ENCODE measurements at places on chromosomes 11 and 22.

- no peak for DNase-seq
- H3K4me3 ChIP-seq, result no peak overlapping the region
- no peaks in the 10 kb centered on the region for H3K4me1 ChIP-seq
These were observed 50.4 kb upstream of the RBFOX2 start for GRCh38 chr22:36079041-36079440.

DNA sequence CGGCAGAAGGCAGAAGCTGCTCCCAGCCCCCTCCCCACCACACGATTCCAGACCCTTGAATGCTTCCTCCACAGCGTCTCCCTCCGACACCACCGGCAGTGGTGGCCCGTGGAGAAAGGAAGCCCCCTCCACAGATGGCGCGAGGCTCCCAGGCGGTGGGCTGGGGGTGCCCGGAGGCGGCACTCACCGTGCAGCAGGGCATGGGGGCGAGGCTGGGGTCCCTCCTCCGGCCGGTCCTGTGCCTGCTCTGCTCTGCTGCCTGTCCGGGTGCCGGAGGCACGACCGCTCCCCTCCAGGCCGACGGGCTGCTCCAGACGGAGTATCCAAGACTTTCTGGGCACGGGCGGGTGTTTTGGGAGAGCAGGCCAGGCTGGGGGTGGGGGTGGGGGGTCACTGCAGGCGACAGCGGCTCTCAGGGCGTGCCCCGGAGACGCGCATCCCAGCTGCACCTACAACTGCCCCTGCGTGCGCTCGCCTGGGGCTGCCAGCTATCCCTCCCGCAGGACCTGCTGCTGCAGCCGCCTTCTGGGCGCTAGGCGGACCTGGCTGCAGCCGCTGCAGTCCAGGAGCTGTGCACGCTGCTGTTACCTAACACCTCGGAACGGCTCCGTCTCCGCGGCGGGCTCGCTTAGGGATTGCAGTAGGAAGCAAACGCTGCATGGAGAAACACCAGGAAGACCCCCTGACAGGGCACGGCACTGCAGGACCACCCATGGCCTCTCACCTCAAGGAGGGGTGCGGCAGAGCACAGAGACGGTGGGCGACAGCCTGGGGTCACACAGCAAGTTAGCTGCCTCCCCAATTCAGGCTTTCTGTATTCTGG, 15.2 kb downstream of the MRGPRG start:
- no peaks in the 10 kb centered on the region for H3K36me3 ChIP-seq
- DNase-seq, result no peak
- H3K27me3 ChIP-seq, result no peaks in the 10 kb centered on the region
- no peak overlapping the region for H3K4me3 ChIP-seq

GRCh38 chr11:23103416-23103815, 243.1 kb upstream of the CCDC179 start:
- no peaks in the 10 kb centered on the region for H3K36me3 ChIP-seq
- H3K27me3 ChIP-seq, result no peaks in the 10 kb centered on the region
- H3K4me3 ChIP-seq, result no peak overlapping the region
- no peaks in the 10 kb centered on the region for H3K4me1 ChIP-seq
- no peak for DNase-seq

DNA sequence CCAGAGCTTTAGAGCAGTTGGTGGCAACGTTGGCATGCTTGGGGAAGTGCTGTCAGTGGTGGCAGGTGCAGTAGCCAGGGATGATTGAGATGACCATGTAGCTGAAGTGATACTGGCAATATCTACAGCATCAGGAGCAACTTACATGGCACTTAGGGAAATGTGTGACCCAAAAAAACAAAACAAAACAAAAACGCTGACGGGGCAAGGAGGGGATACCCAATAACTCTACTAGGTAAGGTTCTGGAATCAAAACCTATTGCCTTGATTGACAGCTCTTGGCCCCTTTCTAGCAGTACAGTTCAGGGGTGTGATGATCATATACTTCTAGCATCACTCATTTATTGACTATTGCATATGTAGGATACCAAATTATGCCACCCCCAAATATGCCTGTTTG, 312.6 kb downstream of the AASDHPPT start:
- no peak overlapping the region for H3K4me3 ChIP-seq
- H3K27me3 ChIP-seq, result no peaks in the 10 kb centered on the region
- no peak overlapping the region for H3K27ac ChIP-seq
- no peak for DNase-seq

GRCh38 chr22:38655519-38656255, 505 bp downstream of the FAM227A start:
- no peak for DNase-seq
- no peaks in the 10 kb centered on the region for H3K27me3 ChIP-seq
- peak overlapping the region; percentile 96 for H3K27ac ChIP-seq
- H3K4me1 ChIP-seq, result peaks cover 12% of the 10 kb centered on the region
- peak overlapping the region; percentile 88 for H3K4me3 ChIP-seq

DNA sequence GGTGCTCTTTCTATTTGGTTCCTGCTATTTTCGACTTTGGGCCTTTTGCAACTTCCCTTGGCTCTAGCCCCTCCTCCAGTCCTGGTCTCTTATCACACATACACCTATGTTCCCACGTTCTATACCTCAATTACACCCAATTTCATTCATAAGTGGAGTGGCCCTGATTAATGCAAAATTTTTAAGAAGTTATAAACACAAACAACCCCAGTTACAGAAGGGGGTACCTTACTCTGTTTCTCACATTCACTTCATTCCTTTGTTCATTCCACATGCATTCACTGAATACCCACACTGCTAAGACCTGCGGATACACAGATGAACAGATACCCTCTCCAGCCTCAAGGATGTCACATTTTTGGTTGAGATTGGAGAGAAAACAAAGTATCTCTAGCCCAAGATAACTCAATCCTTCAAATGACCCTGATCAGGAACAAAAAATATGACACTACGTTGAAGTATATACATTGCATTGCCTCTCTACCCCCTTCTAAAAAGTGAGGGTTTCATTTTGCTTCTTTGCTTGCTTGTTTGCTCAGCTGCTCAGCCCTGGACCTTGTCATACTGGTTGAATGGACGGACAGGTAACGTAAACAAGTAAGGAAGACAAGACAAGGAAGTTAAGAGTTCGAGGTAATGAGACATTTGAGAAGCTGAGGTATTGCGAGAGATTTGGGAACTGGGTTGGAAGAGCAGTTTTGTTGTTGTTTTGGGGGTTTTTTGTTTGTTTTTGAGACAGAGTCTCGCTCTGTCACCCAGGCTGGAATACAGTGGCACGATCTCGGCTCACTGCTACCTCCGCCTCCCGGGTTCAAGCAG, 3.6 kb upstream of the VPS37C start:
- H3K4me1 ChIP-seq, result peaks cover 24% of the 10 kb centered on the region
- H3K27me3 ChIP-seq, result no peaks in the 10 kb centered on the region
- no peak for DNase-seq
- H3K36me3 ChIP-seq, result no peaks in the 10 kb centered on the region

- H3K4me1 ChIP-seq, result no peaks in the 10 kb centered on the region
- no peak overlapping the region for H3K27ac ChIP-seq
- H3K27me3 ChIP-seq, result no peaks in the 10 kb centered on the region
- H3K4me3 ChIP-seq, result no peak overlapping the region
- no peaks in the 10 kb centered on the region for H3K36me3 ChIP-seq
These were observed 15.6 kb downstream of the TMEM184B start for GRCh38 chr22:38257181-38257580.

DNA sequence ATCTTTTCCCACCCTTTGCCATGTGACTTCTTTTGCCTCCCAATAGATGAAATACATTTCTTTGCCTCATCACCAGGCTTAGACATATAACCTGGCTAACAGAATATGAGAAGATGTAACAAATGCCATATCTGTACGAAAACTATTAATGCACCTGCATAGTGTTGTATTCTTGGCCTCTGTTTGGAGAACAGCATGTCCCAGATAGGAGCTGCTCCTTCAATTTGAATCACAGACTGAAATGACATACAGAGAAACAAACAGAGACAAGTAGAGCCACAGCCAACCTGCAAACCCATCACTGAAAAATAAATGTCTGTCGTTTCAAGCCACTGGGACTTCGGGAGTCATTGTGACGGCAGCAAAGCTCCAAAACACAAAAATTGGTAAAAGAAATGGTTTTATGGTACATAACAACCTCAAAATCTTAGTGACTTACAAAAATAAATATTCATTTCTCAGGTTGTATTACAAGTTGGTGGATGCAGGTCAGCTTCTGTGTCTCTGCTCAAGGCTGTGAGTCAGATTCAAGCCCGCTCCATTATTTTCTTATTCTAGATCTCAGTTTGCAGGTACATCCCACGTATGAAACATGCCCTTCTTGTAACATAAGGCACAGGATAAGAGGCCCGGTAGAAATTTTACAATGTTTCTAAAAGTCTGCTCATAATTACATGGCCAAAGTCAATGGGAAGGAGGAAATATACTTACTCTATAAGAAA, 171.3 kb upstream of the SOX6 start:
- H3K27ac ChIP-seq, result no peak overlapping the region
- DNase-seq, result no peak

- H3K27me3 ChIP-seq, result no peaks in the 10 kb centered on the region
- H3K4me1 ChIP-seq, result no peaks in the 10 kb centered on the region
- H3K27ac ChIP-seq, result no peak overlapping the region
These were observed 16.2 kb upstream of the EIF4G2 start for GRCh38 chr11:10824888-10825287.

DNA sequence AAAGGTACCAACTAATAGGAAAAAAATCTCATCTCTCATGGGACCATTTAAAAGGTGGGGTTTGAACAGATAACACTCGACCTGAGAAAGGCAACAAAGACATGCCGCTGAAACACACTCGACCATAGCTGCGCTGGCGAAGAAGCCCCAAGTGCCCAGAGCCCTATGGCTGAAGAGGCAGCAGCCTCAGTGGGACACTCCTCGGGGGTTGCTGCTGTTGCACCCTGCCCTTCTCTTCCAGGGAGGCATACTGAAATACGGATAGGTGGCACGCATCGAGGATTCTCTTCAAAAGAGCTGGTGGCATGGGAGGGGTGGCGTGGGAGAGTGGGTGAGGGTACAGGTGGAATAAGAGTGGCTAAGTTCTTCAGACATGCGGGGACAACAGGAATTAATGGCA, 18.5 kb upstream of the PHLDA2 start:
- H3K4me3 ChIP-seq, result no peak overlapping the region
- no peak overlapping the region for H3K27ac ChIP-seq
- H3K36me3 ChIP-seq, result peaks cover 54% of the 10 kb centered on the region
- no peak for DNase-seq

DNA sequence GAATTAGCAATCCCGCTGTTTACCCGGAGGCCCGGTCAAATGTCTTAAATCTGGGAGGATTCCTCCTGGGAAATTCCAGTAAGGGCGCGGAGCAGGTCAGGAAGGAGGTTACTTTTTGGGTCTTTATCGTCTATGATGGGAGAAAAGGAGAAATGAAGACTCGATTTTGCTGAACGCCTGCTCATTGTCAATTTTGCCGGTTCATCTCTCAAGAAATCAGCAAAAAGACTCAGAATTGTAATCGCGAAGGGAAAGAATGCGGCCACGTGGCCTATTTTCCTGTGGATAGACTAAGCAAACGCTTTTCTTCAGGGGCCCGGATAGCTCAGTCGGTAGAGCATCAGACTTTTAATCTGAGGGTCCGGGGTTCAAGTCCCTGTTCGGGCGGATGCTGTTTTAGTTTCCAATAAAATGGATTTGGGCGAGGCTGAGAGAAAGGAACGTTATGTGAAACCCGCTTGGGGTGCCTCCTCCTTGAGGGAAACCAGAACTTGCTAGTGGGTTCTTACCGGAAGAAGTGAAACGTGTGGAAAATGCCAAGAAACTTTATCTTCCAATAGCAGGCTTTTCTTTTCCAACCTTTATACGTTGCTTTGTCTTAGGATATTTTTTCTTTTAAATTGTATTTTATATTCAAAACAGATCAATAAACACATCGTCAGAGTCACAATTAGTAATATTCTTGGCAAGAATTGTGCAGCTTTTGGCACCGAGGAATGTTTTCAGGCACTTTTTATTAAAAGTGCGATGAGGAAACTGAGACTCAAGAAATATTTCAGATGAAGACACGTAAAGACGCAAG, 45.0 kb downstream of the OR4D9 start:
- no peaks in the 10 kb centered on the region for H3K36me3 ChIP-seq
- H3K27ac ChIP-seq, result peak overlapping the region; percentile 17
- H3K4me1 ChIP-seq, result peaks cover 44% of the 10 kb centered on the region
- peak; percentile 43 for DNase-seq

GRCh38 chr22:46373159-46373558, 37.6 kb downstream of the TRMU start:
- no peak overlapping the region for H3K4me3 ChIP-seq
- H3K27ac ChIP-seq, result no peak overlapping the region
- H3K27me3 ChIP-seq, result no peaks in the 10 kb centered on the region
- peaks cover 46% of the 10 kb centered on the region for H3K4me1 ChIP-seq
- no peaks in the 10 kb centered on the region for H3K36me3 ChIP-seq
- DNase-seq, result peak; percentile 29

DNA sequence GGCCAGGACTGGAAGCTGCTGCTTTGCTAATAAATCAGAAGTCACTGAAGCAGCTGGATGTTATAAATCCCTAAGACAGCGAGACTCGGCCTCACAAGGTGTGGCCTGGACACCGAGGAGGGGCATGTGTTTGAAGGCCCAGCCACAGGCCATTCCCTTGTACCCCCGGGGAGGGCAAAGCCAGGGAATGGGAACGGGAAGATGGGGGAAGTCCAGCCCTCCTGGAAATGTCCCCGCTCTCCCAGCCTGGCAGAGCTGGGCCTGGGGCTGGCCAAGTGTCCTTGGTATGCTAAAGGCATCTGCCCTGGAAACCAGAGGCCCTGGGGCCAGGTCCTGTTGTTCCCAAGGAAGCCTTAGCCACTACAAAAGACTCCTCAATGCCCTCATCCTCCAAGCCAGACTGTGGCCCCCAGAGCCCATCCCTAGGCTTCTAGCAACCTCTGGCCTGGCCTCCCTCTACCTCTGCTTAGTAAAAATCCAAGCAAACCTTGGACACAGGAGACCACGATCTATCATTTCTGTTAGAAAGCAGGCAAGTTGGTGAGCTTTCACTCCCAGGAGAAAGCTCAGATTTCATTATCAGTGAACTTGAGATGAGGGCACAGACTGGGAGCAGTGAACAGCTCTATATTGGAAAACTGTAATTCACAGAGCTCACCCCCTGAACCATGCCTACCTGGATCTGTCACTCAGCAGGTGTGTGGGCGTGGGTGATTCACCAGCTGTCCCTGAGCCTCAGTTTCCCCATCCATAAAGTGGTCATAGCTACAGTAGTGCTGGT, 11.0 kb downstream of the CHST1 start:
- no peaks in the 10 kb centered on the region for H3K27me3 ChIP-seq
- H3K4me1 ChIP-seq, result no peaks in the 10 kb centered on the region
- H3K4me3 ChIP-seq, result no peak overlapping the region
- H3K27ac ChIP-seq, result no peak overlapping the region

DNA sequence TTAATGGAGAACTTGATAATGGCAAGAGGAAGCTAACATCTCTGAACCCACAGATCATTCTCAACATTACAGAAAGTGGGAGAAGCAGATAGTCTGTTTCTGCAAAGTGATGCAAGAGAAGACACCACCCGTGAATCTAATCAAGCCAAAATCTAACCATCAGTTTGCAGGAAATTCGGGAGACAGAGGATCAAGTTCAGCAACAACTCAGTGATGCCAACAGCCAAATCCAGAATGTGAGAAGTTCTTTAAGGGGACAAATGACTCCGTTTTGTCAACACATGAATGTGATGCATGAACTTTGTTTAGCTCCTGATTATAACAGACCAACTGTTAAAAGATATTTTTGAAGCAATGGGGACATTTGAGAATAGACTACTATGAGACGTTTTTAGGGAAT, 95.2 kb upstream of the LDLRAD3 start:
- no peaks in the 10 kb centered on the region for H3K36me3 ChIP-seq
- H3K27me3 ChIP-seq, result peaks cover 7% of the 10 kb centered on the region
- no peaks in the 10 kb centered on the region for H3K4me1 ChIP-seq
- no peak overlapping the region for H3K4me3 ChIP-seq
- DNase-seq, result no peak

GRCh38 chr11:2118677-2119076, 20.5 kb downstream of the IGF2 start:
- H3K27me3 ChIP-seq, result peaks cover 4% of the 10 kb centered on the region
- no peak for DNase-seq
- no peak overlapping the region for H3K4me3 ChIP-seq
- H3K36me3 ChIP-seq, result no peaks in the 10 kb centered on the region
